ENCODE measurements at places on chromosomes 2 and 18.

DNA sequence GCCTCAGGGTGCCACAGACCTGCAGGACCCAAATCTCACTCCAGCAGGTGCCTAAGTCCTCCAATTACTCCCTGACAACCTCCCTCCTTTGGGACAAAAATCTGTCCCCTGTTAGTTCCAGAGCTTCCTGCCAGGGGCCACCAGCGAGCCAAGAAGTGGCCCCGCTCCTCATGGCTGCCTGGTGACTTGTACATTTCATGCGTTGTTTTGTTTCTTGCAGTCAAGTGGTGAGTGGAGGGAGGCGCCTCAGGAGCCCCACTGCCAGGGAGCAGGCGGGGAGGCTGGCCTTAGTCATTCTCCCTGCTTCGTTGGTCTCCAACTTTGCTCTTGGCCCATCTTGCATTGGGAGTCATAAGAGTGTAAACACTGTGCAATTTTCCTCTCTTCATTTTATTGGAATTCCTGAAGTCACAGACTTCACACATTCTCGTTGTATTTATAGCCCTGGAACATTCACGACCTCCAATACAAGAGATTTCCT, 81.3 kb downstream of the KCNF1 start:
- DNase-seq, result no peak

DNA sequence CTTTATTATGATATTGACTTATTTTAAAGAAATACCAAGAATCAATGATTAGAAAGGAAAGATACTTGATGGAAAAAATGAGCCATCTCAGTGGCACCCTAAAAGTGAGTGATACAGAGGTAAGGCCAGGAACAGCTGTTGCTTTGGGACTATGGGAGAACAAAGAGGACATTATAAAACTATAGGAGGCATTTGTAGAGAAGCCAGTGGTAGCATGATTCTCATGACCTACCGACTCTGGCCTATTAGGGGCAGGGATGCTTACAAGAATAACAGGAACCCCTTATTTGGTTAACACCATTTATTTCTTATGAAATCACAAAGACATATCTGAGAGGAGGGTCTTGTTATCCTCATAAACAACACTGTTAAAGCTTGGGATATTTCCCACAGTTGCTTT, 162.2 kb downstream of the RIT2 start:
- DNase-seq, result no peak

GRCh38 chr2:239736358-239737143, 288.6 kb downstream of the NDUFA10 start:
- no peak for DNase-seq

DNA sequence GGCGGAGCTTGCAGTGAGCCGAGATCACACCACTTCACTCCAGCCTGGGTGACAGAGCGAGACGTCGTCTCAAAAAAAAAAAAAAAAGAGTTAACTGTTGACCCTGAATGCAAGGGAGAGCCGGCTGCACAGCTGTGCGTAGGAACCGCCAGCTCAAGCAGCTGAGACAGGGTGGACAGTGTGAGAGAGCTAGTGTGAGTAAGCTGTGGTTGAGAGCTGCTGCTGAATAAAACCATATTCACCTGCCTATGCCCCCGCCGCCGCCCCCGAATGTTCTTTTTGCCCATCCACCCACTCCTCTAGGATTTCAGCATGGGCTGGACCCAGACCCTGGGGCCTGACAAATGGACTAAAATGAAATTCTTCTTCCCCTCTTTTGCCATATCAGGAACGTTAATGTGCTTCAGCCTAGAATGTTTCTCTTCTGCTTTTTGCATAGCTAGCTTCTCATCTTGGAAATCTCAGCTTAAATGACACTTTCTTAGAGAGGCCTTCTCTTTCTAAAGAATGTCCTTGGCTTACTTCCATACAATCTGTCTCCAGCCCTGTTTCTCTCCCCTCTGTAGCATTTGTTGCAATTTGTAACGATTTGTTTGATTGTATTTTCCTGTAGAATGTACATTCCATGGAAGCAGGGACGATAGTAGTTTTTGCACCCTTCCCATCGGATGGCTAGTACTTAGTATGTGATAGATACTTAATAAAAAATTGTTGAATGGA, 142.7 kb downstream of the KLHL14 start:
- no peak for DNase-seq

DNA sequence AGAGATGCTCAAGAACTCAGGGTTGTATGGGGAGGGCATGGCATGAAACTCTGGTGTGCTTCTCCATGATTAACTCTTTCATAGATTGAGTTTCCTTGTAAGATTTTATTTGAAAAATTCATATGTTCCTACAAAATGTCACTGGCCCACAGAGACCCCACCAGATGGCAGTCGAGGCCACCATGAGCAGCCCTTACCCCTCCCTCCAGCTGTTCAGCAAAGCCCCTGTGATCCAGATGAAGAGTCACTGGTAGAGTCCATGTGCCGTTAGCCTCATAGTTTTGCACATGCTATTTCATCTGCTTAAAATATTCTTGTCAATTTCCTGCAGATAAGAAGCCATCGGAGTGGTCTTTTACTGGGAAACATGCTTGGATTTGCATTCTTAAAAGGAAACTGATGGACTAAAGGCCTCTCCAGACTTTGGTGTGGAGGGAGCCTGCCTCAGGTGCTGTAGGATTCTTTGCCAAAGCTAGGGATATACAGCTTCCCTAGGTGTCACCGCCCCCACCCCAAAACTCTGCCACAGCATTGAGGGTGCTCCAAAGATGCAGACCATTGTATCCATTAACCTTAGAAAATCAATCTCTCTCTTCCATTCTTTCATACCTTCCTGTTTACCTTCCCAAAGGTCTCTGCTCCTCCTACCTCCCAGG, 18.8 kb downstream of the ZNF385B start:
- DNase-seq, result peak; percentile 65

- no peak for DNase-seq
These were observed 7.7 kb downstream of the RAB27B start for GRCh38 chr18:54835944-54836343.

DNA sequence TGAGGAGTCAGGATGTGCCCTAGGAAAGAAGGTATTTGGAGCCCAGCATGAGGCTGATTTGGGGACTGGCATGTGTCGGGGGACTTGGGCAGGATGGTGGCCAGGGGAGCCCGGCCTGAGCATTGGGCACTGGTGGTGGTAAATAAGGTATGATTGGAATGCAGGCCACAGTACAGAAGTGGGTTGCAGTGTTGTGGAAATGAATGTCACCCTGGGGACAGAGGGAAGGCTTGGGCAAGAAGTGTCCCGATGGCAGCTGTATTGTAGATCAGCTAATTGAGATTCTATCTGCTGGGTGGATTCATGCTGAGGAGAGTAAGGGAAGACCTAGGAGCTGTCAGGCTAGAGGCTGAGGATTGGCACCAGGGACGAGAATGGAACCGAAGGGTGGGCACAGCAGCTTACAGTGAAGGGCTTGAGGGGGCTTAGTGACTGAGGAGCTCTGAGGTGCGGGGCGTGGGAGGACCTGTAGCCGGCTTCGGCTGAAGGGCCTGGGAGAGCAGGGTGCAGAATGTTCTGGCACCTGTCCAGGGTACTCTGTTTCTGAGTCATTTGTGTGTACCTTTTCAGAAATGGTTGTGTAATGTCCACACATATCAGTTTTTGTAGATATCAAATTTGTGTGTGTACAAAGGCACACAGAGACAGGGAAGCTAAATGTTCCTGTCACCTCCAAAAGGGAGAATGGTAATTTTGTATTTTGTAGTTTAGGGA, 170.2 kb downstream of the PRKCE start:
- peak; percentile 22 for DNase-seq

GRCh38 chr2:207984765-207985480, 40.4 kb downstream of the PLEKHM3 start:
- DNase-seq, result no peak
